NCI-H510A treated with DMSO at 0.1 percent for 48 hours (cell line): ENCODE measurements at places on chromosomes 2 and 18.
A peak's percentile ranks its signal among the peaks of the same experiment; 100 is the strongest.

DNA sequence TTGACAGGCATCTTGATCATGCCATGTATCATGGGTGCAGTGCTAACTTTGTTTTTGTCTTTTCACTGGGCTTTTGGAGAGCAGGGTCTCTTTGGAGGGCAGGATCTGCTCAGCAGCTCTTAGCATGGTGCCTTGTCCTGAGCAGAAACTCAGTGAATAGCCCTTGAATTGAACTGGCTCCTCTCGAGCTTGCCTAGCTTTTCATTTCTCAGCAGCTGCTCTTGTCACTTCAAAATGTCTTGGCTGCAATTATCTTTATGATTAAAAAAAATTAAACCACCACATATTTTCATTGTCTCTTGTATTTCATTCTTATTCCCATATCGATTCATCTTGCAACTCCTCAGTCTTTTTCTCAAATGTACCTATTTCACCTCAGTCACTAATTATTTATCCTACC lies 50.5 kb downstream of the CCDC85A start:
- no peak for DNase-seq

GRCh38 chr2:230411570-230412370 lies 4.2 kb upstream of the SP100 start:
- peak; percentile 97 for DNase-seq

DNA sequence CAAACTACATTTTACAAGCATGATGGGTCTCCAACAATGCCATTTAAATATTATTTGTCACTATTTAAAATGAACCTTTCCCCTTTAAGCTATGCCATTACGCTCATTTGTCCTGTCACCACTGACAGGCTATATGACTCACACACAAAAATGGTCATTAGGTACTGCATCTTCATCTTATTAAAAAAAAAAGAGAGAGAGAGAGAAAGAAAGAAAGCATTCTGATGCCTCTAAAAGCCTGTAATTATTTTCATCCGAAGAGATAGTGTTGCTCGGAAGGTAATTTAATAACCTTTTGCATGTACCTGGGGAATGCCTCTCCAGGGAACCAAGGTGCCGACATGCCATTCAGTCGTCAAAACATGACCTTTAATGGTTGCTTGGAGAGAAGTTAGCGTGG lies 226.7 kb downstream of the ARHGAP15 start:
- no peak for DNase-seq

DNA sequence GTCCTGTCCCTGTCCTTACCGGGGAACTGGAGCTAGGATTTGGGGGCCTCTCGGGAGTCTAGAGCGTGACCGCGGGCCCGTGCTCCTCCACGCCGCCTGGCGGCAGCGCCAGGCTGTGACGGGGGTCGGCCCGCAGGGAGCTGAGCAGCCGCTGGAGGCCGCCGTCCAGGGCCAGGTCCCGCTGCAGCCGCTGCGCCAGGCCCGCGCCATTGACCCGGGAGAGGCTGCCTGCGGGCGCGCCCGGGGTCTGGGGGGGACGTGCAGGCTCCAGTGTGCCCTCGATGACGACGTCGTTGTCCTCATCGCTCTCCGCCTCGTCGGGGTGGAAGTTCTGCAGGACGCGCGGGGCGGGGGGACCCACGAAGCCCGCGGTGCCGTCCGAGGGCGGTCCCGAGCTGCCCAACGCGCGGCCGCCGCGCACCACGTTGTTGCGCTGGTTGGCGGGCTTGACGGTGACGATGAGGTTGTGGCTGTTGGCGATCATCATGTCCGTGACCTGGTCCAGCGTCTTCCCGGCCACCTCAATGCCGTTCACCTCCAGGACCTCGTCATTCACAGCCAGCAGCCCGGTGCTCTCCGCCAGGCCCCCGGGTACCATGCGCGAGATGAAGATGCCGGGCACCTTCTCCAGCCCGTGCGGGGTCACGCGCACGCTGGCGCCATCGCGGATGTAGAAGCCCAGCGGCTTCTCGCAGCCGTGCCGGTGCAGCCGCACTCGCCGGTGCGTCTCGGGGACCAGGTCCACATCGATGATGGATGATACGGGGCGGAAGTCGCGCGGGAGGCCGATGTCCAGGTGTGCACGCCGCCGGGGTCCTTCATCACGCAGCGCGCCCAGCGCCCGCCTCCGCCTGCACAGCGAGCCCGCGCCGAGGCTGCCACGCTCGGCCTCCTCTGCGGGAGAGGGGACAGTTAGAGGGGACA lies 50.9 kb downstream of the ADNP2 start:
- DNase-seq, result no peak

- no peak for DNase-seq
Observed at GRCh38 chr2:212815453-212815852, 276.9 kb upstream of the ERBB4 start.
